ENCODE measurements at places on chromosomes 1 and 21.

- DNase-seq, result no peak
These were observed 19.3 kb upstream of the ACTA1 start for GRCh38 chr1:229452956-229453801.

DNA sequence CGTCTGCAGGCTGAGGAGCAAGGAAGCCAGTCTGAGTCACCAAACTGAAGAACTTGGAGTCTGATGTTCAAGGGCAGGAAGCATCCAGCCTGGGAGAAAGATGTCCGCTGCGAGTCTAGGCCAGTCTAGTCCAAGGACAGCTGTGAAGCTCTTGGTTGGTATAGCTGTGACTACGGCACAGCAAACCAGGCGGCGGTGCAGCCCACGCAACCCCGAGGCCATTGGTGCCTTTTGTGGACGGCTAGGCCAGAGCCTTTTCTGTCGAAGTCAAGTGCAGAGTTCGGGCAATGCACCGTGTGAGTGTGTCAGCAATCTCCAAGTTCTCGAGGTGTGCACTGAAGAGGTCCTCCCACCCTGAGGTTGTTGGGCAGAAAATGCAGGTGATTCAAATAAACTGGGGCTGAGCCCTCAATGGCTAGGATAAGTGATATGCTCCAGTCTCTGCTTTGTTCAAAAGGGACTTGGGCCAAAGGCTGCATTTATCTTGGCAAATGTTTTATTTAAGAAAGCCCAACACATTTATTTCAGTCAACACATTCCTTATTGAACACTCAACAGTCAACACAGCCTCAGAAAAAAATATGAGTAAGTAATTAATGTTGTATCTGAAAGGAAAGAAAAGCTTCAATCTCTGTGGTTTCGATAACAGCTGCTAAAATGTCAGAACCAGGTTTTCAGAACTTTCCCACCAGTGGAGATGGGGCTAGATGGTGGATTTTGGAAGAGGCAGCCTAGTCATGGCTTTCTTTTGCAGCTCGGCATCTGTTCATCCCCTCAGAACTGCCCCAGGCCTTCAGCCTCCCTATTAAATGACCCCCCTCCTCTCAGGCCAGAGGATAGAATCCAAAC is 78.1 kb upstream of the COX20 start:
- no peak for DNase-seq

GRCh38 chr1:195941314-195941713 is 666.9 kb downstream of the KCNT2 start:
- no peak for DNase-seq

GRCh38 chr1:62352387-62352786 is 33.2 kb upstream of the KANK4 start:
- DNase-seq, result no peak

- DNase-seq, result no peak
These were observed 170.7 kb downstream of the NR5A2 start for GRCh38 chr1:200198236-200198635.

DNA sequence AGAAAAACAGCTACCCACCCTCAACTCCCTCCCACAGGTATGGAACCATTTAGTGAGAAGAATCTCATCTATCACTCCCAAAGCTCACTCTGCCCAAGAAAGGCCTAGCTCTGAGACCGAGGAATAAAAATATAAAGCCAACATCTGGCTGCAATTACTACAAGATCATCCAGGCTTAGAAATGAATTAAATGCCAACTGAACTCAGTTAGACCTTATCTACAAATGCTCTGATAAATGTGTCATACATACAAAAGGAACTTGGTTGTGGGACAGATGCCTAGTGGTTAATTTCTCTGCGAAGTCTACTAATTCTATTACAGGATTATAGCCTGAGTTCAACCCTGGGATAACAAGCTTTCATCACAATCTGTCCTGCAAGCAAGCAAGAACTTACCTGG is 6.7 kb downstream of the ADIPOR1 start:
- DNase-seq, result no peak

- no peak for DNase-seq
These were observed 14.3 kb upstream of the EDN2 start for GRCh38 chr1:41498804-41499203.

- DNase-seq, result no peak
These were observed 744.1 kb upstream of the CHRM3 start for GRCh38 chr1:238642231-238642630.

DNA sequence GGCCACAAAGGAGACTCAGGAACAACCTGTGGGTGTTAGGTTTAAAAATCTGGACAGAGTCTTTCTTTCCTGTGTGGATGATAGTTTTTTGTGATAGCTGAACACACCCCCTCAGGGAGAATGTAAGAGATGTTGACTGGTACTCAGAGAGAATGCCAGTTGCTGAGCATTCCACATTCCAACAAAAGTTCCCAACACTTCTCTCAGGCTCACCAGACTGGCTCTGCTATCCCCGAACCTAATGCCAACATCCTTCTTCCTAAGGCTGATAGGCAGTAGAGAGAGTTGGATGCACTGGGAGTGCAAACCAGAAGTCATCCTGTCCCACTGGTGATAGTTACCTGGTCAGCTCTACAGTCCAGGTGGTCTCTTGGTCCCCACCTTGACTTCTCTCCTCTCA is 28.7 kb upstream of the POU2F1 start:
- DNase-seq, result no peak

DNA sequence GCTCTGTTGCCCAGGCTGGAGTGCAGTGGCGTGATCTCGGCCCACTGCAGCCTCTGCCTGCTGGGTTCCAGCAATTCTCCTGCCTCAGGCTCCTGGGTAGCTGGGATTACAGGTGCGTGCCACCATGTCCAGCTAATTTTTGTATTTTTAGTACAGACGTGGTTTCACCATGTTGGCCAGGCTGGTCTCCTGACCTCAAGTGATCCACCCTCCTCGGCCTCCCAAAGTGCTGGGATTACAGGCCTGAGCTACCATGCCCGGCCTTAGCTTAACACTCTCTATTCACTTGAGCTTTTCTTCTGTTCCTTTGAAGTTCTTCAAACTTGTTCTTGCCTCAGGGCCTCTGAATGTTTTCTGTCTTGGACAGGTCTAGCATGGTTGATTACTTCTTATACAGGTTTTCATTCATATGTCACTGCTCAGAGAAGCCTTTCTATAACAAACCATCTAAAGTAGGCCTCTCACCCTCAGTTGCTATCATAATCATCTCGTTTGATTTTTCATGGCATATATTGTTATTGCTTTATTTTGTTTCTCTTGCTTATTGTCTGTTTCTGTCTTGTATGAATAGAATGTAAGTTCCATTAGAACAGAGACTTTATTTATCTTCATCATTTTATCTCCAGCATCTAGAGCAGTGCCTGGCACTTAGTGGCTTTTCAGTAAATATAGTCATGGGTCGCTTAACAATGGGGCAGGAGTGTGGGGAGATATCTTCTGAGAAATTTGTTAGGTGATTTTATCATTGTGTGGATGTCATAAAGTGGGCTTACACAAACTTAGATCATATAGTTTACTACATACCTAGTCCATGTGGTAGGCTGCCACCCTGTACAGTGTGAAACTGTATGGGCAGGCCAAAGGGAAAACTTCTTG is 12.1 kb downstream of the OSBPL9 start:
- no peak for DNase-seq

DNA sequence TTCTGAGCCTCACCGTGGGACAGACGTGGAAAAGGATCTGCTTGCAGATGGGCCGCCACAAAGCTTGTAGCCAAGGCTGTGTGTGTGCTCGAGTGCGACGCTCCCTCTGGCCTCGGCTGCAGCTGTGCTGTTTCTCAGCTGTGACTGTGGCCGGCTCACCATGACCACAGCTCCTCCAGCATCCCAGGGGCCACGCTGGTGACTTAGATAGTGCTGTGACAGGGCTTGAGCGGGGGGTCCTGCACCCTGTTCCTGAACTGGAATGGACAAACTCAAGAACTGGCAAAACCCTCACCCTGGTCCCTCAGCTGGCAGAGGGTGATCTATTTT is 17.4 kb upstream of the ACTRT2 start:
- no peak for DNase-seq

GRCh38 chr1:23118957-23119792 is 49.5 kb downstream of the LUZP1 start:
- DNase-seq, result no peak

GRCh38 chr1:33382661-33383415 is 48.1 kb downstream of the PHC2 start:
- DNase-seq, result no peak

GRCh38 chr1:79638382-79638781 is 631.9 kb upstream of the ADGRL4 start:
- no peak for DNase-seq

DNA sequence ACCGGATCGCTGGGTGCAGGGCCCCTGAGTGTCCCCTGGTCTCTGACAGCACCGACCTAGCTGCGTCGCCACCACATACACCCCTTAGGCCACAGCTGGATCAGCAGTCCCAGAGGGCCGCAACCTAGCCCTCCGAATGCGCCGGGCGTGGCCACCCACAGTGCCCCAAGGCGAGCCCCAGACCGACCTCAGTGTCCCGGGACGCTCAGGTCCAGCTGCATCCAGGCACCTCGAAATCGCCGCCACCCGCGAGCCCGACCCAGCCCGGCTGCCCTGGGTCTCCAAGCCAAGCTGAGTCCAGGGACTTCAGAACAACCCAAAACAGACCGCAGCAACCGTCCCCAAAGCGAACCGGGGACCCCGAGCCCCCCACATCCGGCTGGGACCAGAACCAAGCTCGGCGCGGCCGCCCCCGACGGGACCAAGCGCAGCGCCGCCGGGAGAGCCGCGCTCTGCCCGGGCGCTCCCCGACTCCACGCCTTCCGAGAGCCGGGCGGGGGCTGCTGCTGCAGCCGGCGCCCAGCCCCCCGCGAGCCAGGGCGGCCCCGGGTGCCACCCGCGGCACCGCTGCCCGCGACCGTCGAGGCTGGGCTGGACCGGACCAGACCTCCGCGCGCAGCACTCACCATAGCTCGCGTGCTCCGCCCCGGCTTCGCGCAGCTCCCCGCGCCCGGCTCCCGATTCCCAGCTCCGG is 54.6 kb upstream of the ECE1 start:
- DNase-seq, result no peak

- DNase-seq, result no peak
These were observed 37.0 kb upstream of the LRRC3 start for GRCh38 chr21:44418108-44418875.

DNA sequence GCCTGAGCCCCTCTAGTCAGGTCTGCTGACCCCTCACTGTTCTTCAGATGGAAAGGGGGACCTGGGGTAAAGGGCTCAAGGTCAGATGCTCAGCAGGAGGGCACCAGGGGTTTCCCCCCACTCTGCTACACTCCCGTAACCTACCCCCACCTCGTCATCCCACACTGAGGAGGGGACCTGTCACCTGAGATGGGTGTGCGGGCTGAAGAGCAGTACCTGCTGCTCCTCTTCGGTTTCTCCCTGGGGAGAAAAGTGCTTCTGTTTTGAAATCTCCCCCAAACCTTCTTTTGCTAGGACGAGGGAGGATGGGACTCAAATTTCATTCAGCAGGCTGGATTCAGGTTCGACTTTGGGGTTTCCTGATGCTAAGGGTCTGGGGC is 65.2 kb downstream of the SYT2 start:
- DNase-seq, result no peak

- DNase-seq, result peak; percentile 75
These were observed 20.4 kb downstream of the AGRN start for GRCh38 chr1:1040004-1040991.

- no peak for DNase-seq
These were observed 190.1 kb downstream of the HLX start for GRCh38 chr1:221069178-221069903.

GRCh38 chr1:118842452-118843201 is 145.5 kb downstream of the TBX15 start:
- no peak for DNase-seq
